Stomach (tissue), 19 donors: ENCODE measurements at places on chromosomes 1 and 21. TPM values are rescaled to one million over a fixed set of nuclear protein-coding genes. Genes with fewer than 3 reads are reported as not detected.

CDK11A gene
- total RNA-seq = 233 TPM

BRINP3 gene
- total RNA-seq = not detected

DMRTA2 gene
- total RNA-seq = not detected

PPFIA4 gene
- 1.4 TPM for total RNA-seq

PPM1J gene
- total RNA-seq = not detected

PGLYRP4 gene
- not detected for total RNA-seq

OR2T35 gene
- total RNA-seq = not detected

RBBP5 gene
- total RNA-seq = 1.8 TPM

AURKAIP1 gene
- total RNA-seq = 50.9 TPM

AQP10 gene
- total RNA-seq = not detected

TTLL7 gene
- total RNA-seq = 50.8 TPM
